ENCODE measurements at places on chromosomes 5 and 9. TPM values are rescaled to one million over a fixed set of nuclear protein-coding genes. Genes with fewer than 3 reads are reported as not detected.

DNA sequence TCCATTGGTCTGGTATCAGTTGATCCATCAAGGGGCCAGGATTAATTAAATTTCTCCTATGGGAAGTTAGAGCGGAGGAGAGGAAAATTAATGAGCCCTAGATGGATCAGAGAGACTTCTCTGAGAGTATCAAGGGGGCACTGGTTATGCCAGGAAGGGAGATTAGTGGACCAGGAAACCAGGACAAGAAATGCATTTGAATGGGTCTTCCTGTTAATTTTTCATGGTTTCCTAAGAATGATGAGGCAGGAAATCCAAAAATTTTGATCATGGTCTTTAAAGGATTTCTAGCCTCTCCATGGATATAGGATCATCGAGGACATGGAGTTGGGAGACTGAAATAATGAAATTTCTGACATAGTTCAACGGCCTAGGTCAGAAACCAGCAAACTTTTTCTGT is 30.8 kb downstream of the FOXI1 start:
- DNase-seq = peak; percentile 65

Gene CCL27
- total RNA-seq = not detected

Gene GARNL3
- 2.4 TPM for total RNA-seq

Gene SHOC1
- total RNA-seq = not detected

- DNase-seq = no peak
Measured at GRCh38 chr9:119986713-119987112, 593.3 kb downstream of the CDK5RAP2 start.

Gene CDKN2B
- total RNA-seq = 2.4 TPM

DNA sequence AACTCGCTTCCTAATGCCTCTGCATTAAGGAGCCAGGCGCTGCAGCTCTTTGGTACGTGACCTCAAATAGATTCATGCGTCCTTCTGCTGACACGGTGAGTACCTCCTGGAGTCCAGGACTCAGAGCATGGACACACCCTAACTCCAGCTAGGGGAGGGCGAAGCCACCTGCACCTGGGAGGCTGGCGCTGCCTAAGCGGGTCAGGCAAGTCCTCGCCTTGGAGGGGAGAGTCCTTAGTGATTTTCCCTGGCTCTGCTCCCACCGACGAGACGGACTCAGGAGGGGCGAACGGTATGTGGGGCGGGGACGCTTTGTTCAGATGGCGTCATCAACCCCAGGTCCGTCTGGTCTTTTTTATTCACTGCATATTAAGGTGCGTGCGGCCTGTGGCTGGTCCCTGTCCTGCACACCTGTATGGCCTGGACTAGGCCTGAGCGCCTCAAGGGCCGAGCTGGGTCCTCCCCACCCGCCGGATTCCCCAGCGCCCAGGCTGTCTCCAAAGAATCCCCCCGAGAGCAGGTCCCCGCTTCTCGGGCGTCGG is 50.3 kb downstream of the NSUN2 start:
- no peak for DNase-seq

GRCh38 chr9:100346836-100347235 is 5.9 kb downstream of the TEX10 start:
- DNase-seq = no peak

All from dermis blood vessel endothelial cell (primary cell).